Umbilical cord (tissue), 2 donors: ENCODE measurements at places on chromosomes 4 and X. TPM values are rescaled to one million over a fixed set of nuclear protein-coding genes. Genes with fewer than 3 reads are reported as not detected.

The SLC26A1 gene
- not detected for total RNA-seq

DNA sequence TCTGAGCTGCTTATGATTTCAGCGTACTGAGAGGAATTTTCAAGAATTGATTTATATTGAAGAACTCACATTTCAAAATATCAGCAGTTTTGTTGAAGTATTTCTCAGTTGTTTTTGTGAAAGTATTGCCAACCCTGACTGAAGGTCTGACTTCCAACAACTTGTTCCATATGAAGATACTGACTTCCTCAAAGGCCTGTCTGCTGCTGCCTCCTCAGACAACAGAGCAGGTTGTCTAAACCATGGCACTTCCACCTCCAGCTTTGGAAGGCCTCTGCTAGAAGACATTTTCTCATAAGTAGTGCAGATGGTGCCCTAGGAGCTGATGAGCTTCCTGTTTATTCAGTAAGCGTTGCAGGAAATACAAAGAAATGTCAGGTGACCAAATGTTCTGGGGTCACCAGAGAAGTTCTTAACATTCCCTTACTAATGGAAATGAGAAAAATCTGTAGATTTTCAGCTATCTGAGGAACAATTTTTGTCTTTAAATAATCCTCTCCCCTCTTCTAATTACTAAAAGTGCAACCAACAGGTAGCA lies 28.8 kb downstream of the FGF2 start:
- DNase-seq, result peak; percentile 42

DNA sequence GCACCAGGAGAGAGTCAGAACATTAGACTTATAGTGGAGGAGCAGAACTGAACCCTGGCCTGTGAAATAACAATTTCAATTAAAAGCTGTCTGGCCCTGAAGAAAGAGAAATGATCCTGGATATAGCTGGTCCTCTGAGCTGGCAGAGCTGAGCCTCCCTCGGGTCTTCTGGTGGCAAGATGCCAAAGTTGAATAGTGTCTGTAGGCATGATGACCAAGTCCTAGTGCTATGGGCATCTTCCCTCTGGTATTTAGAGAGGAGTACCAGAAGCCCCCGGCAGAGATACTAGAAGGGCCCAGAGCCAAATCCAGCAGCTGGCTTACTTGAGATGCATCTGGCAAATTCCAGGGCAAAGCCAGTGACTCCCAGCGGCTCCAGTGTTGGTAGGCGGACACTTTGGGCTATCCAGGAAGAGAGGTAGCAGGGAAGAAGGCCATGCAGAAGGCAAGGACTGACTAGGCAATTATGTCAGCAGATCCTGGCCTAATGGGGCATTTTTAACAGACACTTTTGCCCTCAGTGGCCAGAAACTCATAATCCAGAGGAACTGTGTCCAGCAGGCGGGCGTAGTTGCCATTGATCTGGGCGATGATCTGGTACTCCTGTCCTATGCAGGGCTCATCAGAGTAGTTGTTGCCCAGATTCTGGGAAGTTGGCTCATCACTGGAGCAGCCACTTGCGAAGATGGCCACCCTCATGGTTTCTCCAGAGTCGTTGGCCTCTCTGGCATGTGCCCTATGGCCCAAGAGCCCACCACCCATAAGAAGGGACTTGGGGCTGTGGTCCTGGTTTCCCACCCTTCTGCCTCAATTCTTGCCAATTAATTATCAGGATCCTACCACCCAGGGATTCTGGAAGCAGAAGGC lies 17.9 kb downstream of the VSIG4 start:
- no peak for DNase-seq

- no peak for DNase-seq
These were observed 322.9 kb downstream of the RAPGEF2 start for GRCh38 chr4:159425737-159426305.

- peak; percentile 63 for DNase-seq
These were observed 54.2 kb downstream of the TMA16 start for GRCh38 chr4:163548481-163549243.

The GC gene
- total RNA-seq, result 4.6 TPM

The TEX13B gene
- total RNA-seq, result 1.2 TPM

DNA sequence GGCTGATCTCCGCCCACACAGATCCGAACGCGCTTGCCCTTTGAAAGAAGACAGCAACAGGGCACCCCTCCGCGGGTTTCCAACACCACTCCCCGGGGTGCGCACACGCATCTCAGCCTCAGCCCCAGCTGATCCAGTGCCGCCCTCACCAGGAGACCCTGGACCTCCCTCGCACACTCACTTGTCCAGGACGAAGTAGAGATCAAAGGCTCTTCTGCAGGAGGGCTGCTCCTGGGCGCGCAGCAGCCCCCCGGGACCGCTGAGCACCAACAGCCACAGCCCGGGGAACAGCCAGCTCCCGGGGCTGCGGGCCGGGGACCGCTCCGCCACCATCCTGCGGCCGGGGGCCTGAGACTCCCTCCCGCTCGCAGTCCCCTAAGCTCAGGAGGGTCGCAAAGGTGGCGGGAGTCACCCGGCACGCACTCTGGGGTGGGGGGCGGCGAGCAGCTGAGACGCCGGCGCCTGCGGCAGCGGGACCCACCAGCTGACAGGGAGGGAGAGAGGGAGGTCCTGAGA lies 743 bp downstream of the ANTXR2 start:
- DNase-seq, result peak; percentile 25

GRCh38 chrX:34058005-34058404 lies 74.1 kb downstream of the FAM47A start:
- no peak for DNase-seq

GRCh38 chr4:98996056-98996764 lies 689 bp downstream of the METAP1 start:
- peak; percentile 46 for DNase-seq

The CXCL5 gene
- total RNA-seq, result 2.6 TPM

DNA sequence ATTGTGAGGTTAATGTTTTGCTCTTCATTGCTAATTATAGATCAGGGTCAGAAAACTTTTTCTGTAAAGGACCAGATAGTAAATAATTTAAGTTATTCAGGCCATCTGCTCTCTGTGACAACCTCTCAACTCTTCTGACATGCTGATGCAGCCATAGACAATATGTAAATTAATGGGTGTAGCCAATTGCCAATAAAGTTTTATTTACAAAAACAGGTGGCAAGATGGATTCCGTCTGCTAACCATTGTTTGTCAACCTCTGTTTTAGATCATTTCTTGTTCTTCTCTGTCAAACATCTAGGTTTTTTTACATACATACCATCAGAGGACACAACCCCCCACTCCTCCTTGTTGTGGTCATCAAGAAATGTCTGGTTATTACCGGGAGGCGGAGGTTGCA lies 33.7 kb downstream of the ASB9 start:
- DNase-seq, result no peak

The AMBN gene
- total RNA-seq, result 7.9 TPM

DNA sequence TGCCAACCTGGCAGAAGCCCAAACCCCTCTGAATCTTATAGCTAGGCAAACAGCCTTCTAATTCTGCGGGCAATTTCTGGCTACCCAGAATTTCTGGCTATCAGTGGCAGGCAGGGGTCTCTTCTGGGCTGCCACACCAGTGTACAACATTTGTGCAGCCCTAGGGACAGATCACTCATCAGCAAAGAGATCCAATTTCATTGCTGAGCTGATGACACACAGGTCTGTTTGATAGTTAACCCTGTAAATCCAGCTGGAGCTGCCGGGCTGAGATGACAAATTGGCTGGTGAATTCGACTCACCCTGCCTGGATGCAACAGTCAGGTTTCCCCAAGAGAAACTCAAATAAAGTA lies 2.4 kb downstream of the MID1 start:
- peak; percentile 7 for DNase-seq

GRCh38 chrX:1231850-1232465 lies 19.5 kb upstream of the CRLF2 start:
- no peak for DNase-seq

GRCh38 chr4:153154007-153154975 lies 50.0 kb upstream of the TRIM2 start:
- DNase-seq, result peak; percentile 91

The PDCL2 gene
- not detected for total RNA-seq

DNA sequence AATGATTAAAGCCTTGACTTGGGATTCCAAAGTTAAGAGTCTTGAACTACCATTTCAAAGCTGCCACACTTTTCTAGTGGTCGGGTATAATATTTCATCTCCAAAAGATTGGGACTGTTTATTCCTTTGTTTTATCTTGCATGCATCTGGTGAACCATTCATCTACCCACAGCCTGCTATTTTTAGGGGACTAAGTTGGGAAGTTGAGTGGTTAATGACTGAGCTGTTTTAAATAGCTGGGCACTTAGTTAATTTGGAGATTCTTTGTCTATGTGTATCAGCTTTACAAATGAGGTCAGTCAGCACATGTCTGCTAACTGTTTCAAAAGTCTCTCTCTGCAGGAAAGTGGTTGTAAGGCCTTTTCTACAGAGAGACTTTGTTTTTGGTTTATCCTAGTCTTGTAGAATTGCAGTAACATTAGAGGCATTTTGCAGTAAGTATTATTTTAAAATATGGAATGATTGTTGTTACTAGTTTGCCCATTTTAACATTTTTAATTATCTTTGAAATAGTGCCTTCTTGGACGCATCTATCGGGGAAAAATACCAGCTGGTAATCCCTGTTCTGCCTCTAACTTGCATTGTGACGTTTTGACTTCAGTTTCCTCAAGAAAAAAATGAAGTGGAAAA lies 8.2 kb downstream of the BMP2K start:
- peak; percentile 43 for DNase-seq

GRCh38 chr4:150002561-150002960 lies 75.7 kb upstream of the DCLK2 start:
- no peak for DNase-seq

DNA sequence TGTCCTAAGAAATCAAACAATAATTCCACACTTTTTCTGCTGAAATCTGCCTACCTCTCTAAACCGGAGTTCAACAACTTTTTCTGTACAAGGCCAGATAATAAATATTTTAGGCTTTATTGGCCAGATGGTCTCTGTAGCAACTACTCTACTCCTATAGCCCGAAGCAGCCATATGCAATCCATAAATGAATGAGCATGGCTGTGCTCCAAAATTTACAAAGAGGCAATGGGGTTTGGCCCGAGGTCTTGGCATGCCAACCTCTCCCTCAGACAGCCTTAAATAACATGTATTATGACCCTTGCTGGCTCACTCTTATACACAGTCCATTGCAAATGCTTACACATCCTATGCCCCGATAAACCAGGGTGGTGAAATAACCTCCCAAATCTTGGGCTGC lies 98.6 kb upstream of the GPM6A start:
- DNase-seq, result no peak

The TEX11 gene
- total RNA-seq, result not detected

DNA sequence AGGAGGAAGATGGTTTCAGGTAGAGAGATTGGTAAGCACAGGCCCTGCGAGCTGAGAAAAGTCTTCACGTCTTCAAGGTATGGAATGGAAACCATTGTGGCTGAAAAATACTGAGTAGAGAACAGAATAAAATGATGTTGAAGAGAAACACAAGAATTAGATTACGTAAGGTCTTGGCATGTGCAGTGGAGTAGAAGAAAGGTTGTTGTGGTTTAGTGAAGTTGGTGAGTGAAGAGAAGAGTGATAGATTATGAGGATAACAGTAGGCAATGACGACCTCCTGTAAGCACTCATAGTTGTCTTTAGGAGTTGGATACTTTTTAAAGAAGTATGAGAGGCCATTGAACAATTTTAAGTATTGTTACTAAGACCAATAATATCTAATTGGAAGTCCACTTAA lies 642.6 kb downstream of the PCDH7 start:
- DNase-seq, result no peak
